Stimulated activated CD4-positive, alpha-beta T cell treated with anti-CD3 and anti-CD28 coated beads, TNF-alpha, amount 100 ng/mL, for 24 hours (primary cell): ENCODE measurements at places on chromosomes 13 and 19.

GRCh38 chr19:48364598-48365348 is 606 bp downstream of the SYNGR4 start:
- DNase-seq = no peak

- DNase-seq = no peak
Measured at GRCh38 chr19:49243726-49244125, 81.3 kb downstream of the SLC6A16 start.

- DNase-seq = no peak
Measured at GRCh38 chr13:84466461-84466860, 584.2 kb upstream of the SLITRK1 start.

DNA sequence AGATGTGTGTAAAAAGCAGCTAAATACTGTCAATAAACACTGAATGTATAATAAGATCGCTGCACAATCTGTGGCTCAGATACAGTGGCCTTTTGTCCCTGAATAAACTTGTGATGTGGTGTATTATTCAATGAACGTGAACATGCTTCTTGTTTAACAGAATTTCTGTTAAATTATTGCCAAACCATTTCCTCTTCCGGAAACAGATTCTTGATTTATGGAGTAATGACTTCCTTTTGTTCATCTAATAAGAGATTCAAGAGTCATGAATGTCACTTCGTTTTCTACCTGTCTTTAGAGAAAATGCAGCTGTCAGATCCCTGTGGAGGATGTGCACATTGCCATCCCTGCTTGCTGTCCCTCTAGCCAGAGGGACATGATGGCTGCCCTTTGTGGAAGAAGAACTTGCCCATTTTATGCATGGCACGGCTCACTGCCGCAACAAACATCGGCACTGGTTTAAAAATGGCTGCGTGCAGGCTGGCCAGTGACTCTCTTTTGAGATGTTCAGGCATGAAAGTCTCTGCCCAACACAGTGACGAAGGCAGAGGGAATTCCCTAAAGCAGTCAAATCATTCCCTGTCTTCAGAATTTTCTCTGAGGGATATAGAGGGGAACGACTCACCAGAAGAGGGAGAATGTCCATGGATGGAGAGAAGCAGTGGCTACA is 3.1 kb upstream of the TNFSF13B start:
- DNase-seq = no peak

- no peak for DNase-seq
Measured at GRCh38 chr13:76131551-76131950, 495.4 kb downstream of the LMO7 start.

DNA sequence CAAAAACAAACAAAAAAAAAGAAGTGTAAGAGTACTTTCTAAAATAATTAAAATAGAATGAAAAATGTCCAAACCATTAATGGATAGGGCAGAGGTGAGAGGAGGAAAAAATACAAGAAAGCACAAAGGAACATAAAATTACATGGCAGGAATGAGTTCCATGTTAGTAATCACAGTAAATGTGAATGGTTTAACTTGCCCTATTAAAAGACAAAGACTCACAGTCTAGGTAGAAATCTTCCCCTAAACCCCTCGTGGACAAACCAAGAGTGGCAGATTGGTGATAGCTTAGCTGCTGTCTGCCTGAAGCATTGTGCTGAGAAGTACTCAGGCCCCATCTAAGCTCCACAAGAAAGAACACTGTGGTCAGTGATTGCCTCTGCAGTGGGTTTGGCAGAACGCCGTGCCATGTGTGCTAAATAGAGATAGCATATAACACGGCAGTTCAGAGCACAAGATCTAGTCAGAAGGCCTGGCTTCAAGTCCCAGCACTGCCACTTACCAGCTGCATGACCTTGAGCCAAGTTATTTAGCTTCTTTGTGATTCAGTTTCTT is 103.5 kb downstream of the DPF1 start:
- no peak for DNase-seq

- no peak for DNase-seq
Measured at GRCh38 chr19:50667759-50668231, 18.6 kb downstream of the C19orf81 start.

DNA sequence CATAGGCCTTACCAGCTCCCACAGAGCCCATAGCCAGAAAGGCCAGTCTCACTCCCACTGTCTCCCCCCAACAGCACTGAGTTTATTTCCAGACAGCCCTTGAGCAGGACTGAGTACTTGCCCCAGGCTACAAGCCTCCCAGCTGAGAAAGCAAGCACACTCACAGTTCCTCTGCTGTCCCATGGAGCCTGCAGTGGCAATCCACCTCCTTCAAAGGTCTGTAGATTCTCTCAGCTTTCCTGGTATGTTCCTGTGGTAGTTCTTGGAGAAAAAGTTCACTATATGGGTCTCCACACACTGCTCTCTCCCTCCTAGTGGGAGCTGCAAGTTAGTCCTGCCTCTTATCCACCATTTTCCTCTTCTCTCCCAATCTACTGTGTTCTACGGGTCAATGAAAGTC is 728.7 kb downstream of the DIAPH3 start:
- no peak for DNase-seq

DNA sequence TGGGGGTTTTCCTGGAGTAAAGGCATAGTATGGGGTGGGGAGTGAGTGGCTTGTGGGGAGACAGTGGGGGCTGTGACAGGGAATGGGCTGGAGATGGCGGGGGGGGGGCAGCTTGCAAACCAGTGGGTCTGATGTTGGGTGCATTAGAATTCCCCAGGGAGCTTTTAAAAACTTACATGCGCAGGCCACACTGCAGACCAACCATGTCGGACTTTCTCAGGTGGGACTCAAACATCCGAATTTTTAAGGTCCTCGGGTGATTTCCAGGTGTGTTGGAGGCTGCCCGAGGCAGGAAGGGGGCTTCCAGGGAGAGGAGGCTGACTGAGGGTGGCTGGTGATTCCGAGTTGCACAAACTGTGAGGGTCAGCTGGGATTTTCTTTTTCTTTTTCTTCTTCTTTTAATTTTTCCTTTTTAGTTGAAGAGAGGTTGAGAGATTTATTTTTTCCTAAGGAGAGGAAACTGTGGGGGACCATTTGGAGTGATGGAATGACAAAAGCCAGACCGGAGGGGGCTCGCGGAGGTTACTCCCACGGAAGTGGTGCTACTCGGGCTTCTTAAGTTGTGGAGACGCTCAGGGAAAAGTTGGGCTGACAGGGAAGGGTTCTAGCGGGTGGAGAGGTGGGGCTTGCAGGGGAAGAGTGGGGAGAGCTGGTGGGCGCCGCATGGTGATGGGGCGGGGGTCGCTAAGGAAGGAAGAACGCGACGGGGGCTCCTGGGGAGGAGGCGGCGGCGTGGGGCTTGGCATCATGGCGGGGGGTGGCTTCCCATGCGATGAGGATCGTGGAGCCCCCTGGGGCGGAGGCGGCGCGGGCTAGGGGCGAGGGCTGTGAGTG is 997 bp upstream of the CACNG8 start:
- DNase-seq = no peak

DNA sequence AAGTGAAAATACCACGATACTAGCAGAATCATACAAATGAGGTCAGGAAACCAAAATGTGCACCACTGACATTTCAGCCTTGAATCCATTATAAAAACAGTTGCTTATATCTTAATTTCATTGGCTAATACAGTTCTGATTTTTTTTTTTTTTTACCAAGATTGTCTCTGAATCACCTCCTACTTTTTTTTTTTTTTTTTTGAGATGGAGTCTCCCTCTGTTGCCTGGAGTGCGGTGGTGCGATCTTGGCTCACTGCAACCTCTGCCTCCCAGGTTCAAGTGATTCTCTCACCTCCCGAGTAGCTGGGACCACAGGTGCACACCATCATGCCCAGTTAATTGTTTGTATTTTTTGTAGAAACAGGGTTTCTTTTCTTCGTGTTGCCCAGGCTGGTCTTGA is 270.2 kb downstream of the LMO7 start:
- no peak for DNase-seq

GRCh38 chr13:30806784-30807183 is 71.4 kb downstream of the ALOX5AP start:
- DNase-seq = no peak

- DNase-seq = no peak
Measured at GRCh38 chr19:1206150-1206863, 729 bp downstream of the STK11 start.

GRCh38 chr13:47545201-47546024 is 455.7 kb downstream of the SUCLA2 start:
- no peak for DNase-seq

DNA sequence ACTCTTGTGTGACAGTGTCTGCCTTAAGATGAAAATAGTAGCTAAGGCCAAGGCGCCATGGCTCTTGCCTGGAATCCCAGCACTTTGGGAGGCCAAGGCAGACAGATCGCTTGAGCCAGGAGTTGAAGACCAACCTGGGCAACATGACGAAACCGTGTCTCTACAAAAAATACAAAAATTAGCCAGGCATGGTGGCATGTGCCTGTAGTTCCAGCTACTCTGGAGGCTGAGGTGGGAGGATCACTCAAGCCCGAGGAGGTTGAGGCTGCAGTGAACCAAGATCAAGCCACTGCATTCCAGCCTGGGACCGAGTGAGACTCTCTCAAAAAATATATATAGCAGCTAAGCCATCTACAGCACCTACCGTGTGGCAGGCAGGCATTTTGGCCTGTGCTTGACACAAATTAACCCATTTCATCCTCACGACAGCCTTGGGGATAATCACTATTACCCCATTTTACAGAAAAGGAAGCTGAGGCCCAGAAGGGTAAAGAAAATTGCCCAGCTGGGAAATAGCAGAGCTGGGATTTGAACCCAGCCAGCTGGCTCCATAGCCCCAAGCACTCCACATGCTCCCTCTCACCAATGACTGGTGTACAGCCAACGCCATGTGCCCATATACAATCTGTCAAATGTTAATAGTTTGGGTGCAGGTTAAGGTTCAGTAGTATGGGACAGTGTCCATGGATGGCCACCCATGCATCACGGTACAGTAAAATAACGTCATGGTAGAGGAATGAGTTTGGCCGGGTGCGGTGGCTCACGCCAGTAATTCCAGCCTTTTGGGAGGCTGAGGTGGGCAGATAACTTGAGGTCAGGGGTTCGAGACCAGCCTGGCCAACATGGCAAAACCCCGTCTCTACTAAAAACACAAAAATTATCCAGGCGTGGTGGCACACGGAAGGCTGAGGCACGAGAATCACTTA is 3.1 kb downstream of the SLC1A5 start:
- no peak for DNase-seq

DNA sequence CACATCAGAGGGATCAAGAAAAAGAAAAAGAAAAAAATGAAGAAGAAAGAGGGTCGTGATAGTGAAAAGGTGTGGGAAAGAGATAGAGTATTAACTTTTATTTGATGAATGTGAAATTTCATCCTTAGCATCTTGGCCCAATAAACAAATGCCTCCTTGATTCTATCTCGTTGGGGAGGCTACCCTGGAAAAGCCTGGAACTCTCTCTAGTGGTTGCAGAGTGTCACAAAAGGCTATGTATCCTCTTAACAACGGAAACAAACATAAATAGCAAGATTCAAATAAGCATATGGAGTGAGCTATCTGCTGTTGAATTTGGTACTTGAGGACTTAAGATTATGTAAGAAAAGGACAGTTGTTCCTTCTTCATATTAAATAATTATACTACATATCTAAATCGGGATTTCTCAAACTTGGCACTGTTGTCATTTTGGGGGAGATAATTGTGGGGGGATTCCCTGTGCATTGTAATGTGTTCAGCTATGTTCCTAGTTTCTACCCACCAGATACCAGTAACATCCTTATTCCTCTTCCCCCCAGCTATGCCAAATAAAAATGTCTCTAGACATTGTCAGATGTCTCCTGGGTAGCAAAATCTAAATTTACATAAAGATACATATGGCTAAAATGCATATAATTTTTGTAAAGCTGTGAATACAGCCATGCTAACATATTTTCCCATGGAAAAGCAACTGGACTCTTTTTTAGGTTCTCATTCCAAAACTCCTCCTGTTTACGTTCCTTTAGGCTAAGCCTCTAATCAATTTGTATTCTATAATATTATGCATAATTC is 557.2 kb downstream of the DCT start:
- DNase-seq = no peak

GRCh38 chr13:39783051-39783450 is 127.6 kb downstream of the COG6 start:
- DNase-seq = no peak

DNA sequence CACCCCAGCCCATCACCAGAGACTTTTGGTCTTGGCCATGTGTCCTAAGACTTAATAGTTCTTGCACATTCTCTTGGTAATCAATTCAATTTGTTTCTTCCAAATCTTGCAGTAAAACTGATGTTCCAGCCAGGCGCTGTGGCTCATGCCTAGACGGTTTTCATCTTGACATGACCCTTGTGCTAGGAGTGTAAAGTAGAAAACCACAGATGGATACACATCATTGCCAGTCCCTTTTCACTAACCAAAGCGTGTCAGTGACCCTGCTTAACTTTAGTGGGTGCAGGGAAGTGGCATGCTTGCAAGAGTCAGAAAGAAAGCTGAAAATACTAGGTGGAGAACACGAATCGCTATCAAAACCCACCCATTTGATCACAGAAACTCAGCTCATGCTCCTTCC is 18.0 kb upstream of the CD70 start:
- DNase-seq = no peak

DNA sequence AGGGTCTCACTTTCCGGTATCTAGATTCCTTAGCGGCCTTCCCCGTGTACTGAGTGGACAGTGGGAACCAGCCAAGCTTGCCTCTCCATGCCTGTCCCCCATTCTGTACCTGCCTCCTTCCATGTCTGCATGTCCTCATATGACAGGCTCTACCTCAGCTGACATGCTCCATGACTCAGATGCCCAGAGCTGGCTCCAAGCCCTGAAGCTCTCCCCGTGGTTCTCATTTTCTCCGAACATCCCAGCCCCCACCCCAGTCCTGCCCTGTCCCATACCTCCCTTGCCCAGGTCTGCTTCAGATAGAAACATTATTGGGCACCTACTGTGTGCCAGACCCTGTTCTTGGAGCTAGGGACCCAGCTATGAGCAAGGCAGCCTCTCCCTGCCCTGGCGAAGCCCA is 17.1 kb upstream of the SHFL start:
- DNase-seq = no peak

- no peak for DNase-seq
Measured at GRCh38 chr13:85632526-85633195, 166.6 kb downstream of the SLITRK6 start.

- DNase-seq = no peak
Measured at GRCh38 chr19:29596885-29597525, 9.1 kb upstream of the POP4 start.

DNA sequence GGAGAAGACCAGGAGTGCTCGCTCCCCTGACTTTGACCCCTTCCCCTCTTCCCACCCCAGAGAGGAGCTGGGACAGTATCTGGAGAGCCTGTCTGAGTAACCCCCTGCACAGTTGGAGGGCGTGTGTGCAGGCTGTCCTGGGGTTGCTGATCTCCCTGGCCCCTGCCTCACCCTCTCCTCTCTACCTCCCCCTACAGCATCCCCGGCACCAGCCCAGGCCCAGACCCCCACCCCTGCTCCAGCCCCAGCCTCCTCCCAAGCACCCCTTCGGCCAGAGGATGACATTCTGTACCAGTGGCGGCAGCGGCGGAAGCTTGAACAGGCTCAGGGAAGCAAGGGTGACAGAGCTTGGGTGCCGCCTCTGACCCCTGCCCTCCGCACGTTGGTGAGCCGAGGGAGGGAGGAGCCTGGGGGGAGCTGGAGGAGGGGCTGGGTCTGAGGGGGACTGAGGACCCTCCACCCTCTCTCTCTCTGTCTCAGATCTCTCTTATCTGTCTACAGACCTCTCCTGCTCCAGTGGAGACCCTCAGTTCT is 8.7 kb downstream of the PROSER3 start:
- no peak for DNase-seq

- no peak for DNase-seq
Measured at GRCh38 chr13:39767791-39768517, 112.5 kb downstream of the COG6 start.
